Left cardiac atrium (tissue), 4 donors: ENCODE measurements at places on chromosomes 11 and 22. TPM values are rescaled to one million over a fixed set of nuclear protein-coding genes. Genes with fewer than 3 reads are reported as not detected.

Gene OR51B4
- total RNA-seq, result not detected

Gene CYP2D6
- 0.31 TPM for total RNA-seq

- DNase-seq, result no peak
Observed at GRCh38 chr11:60625262-60625661, 74.2 kb upstream of the MS4A8 start.

Gene ARHGAP20
- 2.5 TPM for total RNA-seq

DNA sequence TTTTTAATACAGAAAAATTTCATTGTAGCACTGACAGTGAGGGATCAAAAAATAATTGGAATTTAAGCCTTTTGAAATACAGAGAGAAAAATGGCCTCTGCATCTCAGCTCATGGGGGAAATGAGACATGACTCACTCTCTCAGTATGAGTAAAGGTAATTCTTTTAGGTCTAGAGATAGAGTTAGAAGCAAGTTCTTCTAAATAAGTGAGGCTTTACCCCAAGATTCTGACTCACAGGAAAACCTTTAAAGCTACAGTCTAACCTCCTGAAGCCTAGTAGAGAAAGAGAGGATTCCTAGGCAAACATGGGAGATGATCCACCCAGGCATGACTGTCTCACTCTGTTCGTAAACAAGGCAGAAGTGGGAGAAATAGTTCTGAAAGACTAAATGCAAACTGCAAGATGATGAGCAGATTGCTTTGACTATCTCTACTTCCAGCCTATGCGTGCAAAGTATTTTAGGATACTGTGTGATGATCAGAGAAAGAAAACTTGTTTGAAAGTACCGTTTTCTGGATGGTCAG, 1003.3 kb upstream of the CCDC90B start:
- no peak for DNase-seq

DNA sequence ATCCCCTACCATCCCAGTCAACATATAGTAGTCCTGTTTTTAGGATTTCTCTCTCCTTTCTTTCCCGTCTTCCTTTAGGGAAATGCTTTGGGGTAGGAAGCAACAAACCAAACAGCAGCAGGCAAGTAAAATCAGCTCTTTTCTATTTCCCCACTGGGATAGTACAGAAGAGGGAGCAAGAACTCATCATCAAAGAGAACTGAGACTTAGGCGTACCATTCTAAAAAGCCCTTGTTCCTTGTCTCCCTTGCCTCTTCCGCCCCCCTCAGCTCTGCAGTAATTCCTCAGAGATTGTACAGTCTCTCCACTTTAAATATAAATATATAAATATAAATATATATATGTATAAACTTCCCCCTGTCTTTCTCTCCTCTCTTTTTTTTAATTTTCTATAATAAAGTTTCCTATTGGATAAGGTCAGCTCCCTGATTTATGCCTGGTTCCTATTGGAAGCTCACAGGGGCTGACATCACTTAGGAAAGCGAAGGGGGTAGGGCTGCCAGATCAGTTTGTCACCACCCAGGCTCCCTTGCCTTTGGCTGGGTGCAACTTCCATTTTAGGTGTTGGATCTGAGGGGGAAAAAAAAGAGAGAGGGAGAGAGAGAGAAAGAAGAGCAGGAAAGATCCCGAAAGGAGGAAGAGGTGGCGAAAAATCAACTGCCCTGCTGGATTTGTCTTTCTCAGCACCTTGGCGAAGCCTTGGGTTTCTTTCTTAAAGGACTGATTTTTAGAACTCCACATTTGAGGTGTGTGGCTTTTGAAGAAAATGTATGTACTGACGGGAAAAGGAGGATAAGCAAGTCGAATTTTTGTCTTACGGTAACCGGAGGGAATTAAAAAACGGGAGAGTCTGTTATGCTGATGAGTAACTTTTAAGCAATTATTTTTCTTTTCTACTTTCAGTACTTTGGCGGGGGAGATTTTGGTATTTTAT, at the start of gene CTNND1:
TSS of gene CTNND1 (plus strand) at position 502 of the 934 bp plus-strand sequence. CDS start 29,677 bp downstream, outside the sequence.
- peak; percentile 89 for DNase-seq

- no peak for DNase-seq
Observed at GRCh38 chr11:75024764-75025211, 36.1 kb downstream of the NEU3 start.

Gene MIOX
- total RNA-seq, result not detected

Gene TMPRSS13
- 0.16 TPM for total RNA-seq

DNA sequence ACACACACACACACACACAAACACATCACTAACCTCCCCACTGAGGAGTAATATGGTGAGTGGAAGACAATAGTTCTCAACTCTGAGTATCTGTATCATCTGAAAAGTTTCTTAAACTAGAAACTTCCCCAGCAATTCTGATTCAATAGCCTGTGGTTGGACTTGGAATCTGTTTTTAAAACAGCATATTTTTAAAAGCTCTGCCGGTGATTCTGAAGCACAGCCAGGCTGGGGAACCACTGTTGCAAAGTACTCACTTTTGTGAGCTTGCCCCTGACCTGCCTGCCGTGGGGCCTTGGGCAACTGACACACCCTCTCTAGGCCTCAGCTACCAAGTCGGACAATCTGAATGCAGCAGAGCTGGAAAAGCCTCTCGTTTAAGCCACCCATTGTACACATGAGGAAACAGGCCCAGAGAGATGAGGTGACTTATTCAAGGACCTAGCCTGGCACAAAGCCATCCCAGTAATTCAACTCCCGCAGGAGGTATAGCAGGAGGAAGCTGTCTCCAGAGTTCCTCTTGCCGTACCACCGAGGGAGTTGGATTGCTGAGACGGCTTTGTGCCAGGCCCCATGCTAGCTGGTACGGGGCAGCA, 8.9 kb downstream of the SLC15A3 start:
- no peak for DNase-seq

DNA sequence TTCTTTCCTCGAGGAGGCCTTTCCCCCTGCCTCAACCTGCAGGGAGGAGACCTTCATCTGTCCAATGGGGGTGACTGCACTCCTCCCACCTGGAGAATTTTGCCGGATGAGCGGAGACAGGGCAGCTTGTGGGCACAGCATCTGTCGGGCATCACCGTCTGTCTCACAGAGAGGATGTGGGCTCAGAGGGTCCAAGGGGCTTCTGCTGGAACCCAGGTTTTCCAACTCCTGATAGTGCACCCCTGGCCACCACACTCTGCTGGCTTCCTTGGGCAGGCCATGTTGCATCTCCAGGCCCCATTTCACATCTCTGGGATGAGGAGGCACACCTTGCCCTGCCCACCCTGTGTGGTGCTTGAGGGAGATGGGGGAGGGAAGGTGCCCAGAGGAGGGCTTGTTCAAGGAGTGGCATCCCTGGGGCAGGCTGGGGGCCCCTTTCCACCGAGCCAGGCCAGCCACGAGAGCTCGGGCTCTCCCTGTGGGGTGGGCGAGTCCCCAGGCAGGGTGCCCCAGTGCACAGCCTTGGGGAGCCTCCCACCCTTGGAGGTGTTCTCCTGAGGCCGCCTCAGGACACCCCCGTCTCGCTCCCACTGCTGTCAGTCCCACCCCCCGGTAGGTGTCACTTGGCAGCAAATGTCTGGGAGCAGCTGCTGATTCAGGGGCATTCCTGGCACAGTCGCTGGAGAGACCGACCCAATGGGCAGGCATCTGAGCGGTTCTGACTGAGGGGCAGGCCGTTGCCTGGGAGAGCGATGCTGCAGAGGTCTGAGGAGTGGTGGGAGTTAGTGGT, 84.2 kb downstream of the MORC2 start:
- no peak for DNase-seq

Gene MYO7A
- 11.1 TPM for total RNA-seq

DNA sequence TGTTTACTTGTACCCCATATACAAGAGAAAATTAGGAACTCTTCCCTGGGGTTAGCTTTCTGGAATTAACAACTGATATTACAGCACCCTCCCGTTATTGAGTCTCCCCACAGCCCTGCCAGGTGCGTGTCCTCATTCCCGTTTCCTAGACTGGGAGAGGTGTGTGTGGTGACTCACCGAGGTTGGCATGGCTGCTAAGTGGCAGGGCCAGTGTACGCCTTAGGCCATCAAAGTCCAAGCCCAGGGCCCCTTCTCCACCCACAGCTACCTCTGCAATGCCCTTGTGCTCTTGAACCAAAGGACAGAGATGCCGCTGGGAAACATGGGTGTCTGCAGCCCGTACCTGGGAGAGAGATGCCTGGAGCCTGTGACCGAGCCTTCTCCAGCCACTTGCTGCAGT, 12.3 kb downstream of the IFT27 start:
- no peak for DNase-seq

GRCh38 chr22:49088801-49089791, 738.6 kb downstream of the BRD1 start:
- DNase-seq, result peak; percentile 3

Gene C11orf86
- total RNA-seq, result not detected

GRCh38 chr11:46860218-46860617, 14.1 kb upstream of the CKAP5 start:
- no peak for DNase-seq
